Bone marrow (tissue), 2 donors: ENCODE measurements at places on chromosomes 7 and 10.
A peak's percentile ranks its signal among the peaks of the same experiment; 100 is the strongest.

DNA sequence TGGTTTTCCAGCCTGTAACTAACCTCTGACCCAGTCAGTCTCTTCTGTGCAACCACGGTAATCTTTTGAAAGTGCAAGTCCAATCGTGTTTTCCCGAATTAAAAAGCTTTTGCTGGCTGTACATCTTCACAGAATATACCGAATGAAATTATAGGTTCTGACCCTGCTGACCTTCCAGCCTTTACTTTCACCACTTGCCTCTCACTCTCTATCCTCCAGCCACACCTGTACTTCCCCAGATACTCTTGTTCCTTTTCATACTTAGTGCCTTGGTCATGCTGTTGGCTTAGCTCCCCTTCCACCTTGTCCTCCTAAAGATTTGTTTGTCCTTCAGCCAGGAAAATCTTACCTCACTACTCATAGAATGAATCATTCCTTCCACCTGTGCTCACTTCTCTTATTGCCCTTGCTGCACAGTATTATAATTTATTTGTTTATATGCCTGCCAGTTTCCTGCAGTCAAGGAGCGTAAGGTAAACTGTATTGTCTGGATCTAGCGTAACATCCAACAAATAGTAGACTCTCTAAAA is 2.3 kb upstream of the PNPLA8 start:
- DNase-seq = no peak

DNA sequence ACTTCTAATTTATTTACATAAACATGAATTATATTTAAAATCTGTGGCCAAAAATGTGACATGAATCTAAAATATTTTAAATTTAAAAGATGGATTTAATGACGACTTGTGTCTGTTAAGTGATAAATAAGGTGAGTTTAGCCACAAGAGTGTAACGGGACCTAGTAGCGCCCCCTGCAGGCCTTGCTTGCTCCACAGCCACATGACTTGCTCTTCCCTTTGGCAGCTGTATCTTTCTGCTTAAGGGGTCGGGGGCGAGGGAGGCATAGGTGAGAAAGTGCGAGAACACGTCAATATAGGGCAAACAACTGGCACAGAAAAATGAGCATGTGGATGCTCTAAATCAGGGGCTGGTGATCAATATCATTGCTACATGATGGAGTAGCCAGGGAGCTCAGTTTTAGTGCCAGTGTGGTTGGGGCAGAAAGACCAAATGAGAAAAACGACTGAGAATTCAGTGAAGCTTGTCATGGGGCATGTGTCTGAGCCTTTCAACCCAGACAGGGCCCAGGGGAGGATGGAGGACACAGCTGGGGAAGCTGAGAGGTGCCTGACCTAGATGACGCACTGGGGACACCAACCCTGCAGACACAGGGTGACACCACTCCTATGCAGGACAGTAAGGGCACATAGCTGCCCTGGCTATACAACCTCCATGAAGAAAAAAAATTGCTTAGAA is 49.8 kb downstream of the PAXIP1 start:
- peak; percentile 36 for DNase-seq

GRCh38 chr10:131081376-131081775 is 230.1 kb downstream of the TCERG1L start:
- DNase-seq = no peak

- no peak for DNase-seq
Measured at GRCh38 chr7:4269746-4270145, 412.3 kb upstream of the FOXK1 start.

DNA sequence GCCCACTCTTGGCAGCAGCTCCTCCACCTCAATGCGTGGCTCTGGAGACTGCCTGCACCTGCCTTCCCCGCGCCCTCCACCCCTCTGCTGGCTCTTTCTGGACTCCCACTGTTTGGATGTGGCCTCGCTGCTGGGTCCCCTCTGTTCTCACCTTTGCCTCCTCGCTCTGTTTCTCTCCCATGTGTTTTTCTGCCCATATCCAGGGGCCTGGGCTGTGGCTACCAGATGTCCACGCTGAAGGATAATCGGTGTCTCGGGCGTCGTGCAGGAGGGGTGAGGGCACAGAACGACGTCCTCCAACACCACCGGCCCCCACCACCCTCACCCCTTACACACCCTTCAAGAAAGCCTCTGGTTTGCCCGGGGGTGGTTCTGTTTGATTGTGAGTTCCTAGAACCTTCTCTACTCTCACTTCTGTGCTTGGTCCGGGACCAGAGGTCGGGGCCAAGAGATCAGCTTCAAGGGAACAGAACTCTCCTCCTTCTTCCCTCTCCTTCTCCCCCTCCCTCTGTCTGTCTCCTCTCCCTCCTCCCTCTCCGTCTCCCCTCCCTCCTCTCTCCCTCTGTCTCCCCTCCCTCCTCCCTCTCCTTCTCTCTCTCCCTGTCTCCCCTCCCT is 31.7 kb downstream of the AP5Z1 start:
- no peak for DNase-seq
